Right cardiac atrium (tissue), 5 donors: ENCODE measurements at places on chromosomes 5 and 9. TPM values are rescaled to one million over a fixed set of nuclear protein-coding genes. Genes with fewer than 3 reads are reported as not detected.

GRCh38 chr9:82539856-82540579 lies 522.9 kb downstream of the RASEF start:
- peak; percentile 14 for DNase-seq

ZBTB26 gene
- 2.3 TPM for polyA plus RNA-seq

PTGR1 gene
- polyA plus RNA-seq: 22.4 TPM

PCDHB6 gene
- polyA plus RNA-seq: 0.34 TPM

PTPRD gene
- polyA plus RNA-seq: 1.3 TPM

TIFAB gene
- polyA plus RNA-seq: not detected

CSF1R gene
- 4.5 TPM for polyA plus RNA-seq
